ENCODE measurements at places on chromosomes 7 and 10.

DNA sequence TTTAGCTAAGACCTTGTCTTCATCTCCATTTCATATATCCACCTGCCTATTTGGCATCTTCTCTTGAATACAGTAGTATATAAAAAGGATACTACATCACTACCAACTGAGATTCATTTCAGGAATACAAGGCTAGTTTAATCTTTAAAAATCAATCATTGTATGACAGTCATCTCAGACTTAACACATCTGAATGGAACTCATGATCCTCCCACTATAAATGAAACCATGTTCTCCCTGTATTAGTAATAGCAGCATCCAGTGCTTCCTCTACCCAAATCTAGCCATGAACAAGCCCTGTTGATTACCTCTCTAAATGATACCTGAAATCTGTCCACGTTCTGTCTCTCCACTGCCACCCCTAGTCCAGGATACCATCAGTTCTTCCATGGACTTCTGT lies 196.2 kb downstream of the CDK14 start:
- DNase-seq = no peak

DNA sequence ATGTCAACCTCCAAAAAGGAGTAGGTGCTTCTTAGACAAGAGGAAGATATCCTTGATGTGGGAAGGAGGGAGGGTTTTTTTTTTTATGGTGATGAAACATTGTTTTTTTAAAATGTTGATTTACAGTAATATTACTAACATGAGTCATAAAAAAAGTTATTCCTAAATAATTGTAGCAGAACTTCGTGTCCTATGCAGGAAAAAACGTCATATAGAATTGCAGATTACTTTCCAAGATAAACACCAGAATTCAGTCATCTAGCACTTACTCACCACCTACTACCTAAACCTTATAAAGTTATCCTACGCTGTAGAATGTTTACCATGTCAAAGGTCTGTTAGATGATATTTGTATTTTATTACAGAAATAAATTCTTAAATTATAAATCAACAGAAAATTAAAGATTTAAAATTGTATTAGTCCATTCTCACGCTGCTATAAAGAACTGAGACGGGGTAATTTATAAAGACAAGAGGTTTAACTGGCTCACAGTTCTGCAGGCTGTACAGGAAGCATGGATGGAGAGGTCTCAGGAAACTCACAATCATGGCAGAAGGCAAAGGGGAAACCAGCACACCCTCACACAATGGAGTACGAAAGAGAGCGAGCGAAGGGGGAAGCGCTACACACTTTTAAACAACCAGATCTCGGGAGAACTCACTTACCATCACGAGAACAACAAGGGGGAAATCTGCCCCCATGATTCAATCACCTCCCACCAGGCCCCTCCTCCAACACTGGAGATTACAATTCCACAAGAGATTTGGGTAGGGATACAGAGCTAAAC lies 105.2 kb upstream of the NEBL start:
- DNase-seq = no peak

GRCh38 chr7:23980081-23980480 lies 270.1 kb downstream of the STK31 start:
- DNase-seq = no peak

DNA sequence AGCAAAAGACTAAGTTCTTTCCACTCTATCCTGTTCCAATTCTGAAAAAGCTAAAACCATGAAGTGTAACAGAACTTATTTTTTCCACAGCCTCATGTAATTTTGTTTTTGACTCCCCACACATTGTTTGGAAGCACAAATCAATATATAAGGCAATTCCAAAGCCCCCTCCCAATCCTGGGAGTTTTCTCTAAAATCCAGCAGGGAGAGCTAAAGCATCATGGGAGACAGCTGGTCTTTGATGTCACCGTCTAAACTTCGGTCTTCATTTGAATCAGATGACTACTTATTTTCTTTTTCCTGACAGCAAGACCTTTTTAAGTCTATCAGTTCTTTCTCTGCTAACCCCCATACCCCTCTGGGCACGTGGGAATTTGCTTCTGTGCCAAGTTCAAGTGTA lies 33.3 kb upstream of the PON1 start:
- no peak for DNase-seq

- DNase-seq = no peak
Measured at GRCh38 chr10:96390460-96390864, 31.7 kb upstream of the OPALIN start.

DNA sequence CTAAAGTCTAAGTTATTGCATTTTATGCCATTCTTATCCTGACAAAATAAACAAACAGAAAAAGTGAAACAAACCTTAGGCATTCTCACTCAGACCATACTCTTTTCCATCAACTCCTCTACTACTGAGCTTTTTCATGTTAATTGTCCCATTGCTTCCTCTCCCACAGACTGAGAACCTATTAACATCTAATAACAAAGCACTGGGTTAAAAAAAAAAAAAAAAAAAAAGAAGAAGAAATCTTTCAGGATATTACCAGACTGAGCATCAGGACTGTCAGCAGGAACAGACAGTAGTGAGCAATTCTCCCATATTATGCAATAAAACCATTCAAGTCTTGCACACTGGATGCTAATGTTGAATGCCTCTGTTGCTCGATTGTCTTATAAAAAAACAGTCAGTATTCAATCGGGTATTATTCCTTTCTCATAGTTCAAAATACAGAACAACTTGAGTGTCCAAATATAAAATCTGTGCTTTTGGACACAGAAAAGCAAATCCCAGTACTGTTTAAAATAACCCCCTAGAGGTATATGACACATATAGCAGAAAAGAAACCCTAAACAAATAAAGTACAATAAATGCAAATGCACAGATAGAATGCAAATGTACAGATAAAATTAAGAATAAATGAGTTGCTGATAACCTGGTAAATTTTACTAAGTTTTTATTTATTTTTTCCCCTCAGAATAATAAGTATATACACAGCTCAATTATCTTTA lies 531.3 kb upstream of the LRRTM3 start:
- no peak for DNase-seq

GRCh38 chr10:2094171-2094570 lies 356.8 kb upstream of the ADARB2 start:
- no peak for DNase-seq

DNA sequence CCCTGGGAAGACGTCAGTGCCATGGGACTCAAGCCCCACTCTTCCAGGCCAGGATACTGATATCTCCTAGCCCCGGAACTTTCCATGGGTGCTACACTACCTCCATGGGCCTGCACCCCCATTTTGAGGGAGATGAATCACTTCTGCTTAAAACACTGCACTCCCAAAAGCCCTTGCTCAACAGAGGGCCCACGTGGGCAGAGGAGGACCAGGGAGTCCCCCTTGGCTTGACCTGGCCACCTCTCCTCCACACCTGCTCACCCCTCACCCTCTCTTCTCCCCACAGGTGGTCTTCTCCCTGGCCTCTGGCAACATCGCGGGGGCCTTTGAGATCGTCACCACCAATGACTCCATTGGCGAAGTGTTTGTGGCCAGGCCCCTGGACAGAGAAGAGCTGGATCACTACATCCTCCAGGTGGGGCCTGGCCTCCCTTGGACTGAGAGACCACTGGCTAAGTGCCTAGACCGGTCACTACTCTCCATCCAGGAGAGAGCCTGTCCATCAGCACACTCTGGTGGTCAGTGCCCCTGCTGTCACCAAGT lies 19.9 kb upstream of the C10orf105 start:
- DNase-seq = no peak

DNA sequence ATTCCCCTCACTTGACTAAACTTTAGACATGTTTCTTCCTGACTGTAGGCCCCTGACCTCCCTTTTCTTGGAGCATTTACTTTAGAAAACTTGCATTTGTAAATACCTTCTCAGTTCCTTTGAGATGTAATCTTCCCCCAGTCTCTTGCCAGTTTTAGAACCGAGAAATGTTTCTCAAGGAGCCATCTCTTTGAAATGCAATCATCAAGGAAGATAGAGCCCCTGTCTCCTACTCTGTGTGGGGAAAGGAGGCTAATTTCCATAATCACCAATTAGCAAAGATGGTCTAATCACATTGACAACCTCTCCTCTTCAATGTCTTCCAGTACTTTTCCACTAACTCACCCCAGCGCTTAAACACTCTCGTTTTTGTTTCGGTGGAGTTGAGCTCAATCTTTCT lies 70.0 kb upstream of the SMIM30 start:
- no peak for DNase-seq

DNA sequence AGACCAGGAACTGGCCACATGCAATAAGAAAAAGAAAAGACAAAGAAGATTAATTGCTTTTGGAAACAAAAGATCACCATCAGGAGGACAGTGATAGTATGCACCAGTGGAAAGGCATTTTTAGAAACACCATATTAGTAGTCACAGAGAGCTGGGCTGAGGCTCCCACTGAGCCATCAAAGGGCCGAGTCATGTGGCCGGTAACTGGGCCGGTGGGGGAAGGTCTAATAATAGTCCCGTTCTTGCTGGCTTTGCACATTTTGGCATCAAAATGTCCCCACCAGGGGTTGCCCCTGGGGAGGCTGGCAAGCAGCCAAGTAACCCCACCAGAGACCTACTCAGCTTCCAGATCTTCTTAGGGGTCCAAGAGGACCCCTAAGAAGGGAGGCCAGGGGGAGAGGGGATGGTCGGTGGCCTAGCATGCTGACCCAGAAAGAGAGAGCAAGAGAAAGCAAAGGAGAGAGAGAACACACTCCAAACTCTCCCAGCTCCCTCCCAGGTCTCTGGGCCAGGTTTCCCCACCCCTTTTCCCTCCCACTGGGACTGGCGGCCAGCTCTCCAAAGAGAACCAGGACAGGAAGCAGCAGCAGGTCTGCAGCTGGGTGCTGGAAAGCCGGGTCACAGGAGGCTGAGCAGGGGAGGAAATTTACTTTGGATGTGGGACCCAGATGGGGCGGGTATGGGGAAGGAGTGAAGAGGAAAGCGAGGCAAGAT lies 70.2 kb upstream of the FGFR2 start:
- no peak for DNase-seq

DNA sequence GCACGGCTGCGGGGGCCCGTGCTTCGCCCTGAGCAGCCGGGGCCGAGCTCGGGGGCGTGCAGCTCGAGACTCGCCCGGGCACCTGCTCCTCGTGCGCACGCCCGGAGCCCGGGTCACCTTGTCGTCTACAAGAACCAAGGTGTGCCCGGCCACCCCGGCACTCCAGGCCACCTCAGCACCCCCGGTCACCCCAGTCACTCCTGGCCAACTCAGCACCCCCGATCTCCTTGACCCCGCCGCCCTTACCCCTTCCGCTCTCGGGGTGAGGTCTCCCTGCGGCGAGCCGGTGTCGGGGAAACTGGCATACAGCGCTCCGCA lies 268 bp upstream of the IGFBP3 start:
- DNase-seq = no peak

- DNase-seq = peak; percentile 54
Measured at GRCh38 chr10:14601872-14602725, 172.6 kb downstream of the FAM107B start.

GRCh38 chr10:10662716-10663408 lies 354.8 kb upstream of the CELF2 start:
- no peak for DNase-seq

- DNase-seq = no peak
Measured at GRCh38 chr10:116753759-116754158, 11.4 kb upstream of the HSPA12A start.

DNA sequence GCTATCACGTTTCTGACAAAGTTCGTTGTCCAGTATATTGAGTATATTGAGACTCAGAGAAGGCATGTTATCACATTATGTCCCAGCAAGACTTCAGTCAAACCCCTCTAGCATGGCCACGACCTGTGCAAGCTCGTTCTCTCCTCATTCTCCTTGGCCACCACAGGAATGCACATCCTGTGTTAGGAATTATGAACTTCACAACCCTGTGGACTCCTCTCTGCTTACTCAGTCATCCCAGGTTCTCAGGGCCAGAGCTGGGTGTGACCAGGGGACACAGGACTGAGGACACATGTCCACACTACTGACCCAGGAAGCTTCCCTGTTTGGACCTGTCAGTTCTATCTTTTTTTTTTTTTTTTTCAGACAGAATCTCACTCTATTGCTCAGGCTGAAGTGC lies 4.4 kb downstream of the SH2D4B start:
- DNase-seq = no peak

DNA sequence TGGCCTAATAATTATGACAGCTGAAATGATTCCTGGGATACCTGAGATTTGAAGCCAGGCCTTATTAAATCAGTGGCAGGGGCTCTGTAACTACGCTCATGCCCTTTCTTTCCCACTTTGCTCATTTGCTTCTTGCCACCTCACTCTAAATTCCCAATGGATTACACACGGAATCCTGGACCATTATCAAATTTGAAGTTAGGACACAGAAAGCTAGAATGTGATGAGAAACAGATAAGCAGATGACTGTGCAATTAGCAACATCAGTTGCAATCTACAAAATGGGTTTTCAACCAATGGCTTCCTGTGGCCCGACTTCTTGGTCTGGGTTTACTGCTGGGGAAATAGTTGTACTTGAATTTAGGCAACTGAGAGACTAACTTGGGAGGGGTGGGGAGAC lies 374.3 kb downstream of the INHBA start:
- DNase-seq = no peak

DNA sequence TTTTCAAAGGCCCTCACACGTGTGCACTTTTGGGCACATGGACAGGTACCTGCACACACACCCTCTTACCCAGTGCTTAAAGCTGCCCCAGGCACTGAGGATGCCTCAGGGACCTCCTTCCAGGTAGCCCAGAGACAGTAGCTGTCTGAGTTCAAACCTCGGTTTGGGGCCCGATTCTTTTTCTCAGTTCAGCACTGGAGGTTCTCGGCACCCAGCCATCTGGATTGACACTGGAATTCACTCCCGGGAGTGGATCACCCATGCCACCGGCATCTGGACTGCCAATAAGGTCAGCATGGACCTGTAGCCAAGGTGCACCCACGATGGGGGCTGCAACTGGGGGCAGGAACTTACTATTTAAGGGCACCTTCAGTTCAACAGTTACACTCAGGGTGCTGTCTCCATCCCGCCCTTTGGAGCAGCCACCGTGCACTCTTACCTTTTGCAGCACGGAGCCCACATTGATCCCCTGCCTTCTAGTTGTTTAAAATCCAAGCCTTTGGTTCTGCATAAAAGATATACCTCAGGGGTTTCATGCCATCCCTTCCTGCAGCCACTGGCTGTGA lies 17.7 kb downstream of the CPA5 start:
- DNase-seq = no peak

DNA sequence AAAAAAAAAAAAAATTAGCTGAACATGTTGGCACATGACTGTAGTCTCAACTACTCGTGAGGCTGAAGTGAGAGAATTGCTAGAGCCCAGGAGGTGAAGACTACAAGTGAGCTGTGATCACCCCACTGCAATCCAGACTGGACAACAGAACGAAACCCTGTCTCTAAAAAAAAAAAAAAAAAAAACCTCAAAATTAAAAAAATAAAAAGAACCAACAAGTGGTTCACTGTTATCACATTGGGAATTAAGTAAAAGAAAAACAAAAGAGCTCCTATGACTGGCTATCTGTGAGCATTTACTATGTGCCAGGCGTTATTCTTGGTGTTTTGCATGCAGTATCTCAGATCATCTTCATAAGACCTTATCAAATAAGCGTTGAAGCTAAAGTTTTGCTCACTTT lies 66.0 kb downstream of the ANLN start:
- no peak for DNase-seq
